ENCODE measurements at places on chromosomes 4 and X. TPM values are rescaled to one million over a fixed set of nuclear protein-coding genes. Genes with fewer than 3 reads are reported as not detected.

DNA sequence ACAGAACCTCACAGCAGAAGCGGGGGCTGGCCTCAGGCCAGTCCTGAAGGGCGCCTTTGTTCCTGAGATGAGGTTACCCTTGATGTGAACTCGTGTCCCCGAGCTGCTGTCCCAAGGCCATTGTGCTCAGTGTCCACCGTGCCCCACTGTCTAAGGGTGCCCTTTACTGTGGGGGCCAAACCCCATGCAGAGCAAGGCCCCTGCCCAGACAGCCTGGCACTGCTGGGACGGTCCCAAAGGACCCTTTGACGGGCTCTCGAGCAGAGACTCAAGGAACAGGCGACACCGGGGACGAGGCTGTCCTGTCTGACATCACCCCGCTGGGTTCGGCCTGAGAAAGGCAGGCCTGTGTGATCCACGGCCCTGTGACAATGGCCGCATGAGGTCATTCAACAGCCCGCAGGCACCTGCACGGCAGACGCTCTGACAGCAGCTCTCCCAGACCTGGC lies 100.6 kb downstream of the ABLIM2 start:
- H3K4me3 ChIP-seq: no peak overlapping the region
- H3K27me3 ChIP-seq: no peaks in the 10 kb centered on the region
- no peak for DNase-seq
- no peak overlapping the region for H3K27ac ChIP-seq
- no peaks in the 10 kb centered on the region for H3K36me3 ChIP-seq
- no peaks in the 10 kb centered on the region for H3K4me1 ChIP-seq

Gene COL4A6
- total RNA-seq: 169 TPM

- H3K36me3 ChIP-seq: peaks cover 3% of the 10 kb centered on the region
- no peaks in the 10 kb centered on the region for H3K27me3 ChIP-seq
- H3K4me3 ChIP-seq: no peak overlapping the region
- no peak overlapping the region for H3K27ac ChIP-seq
- no peak for DNase-seq
These were observed 661 bp downstream of the S100P start for GRCh38 chr4:6694177-6694901.

GRCh38 chr4:153523164-153523796 lies 57.1 kb downstream of the TMEM131L start:
- peak overlapping the region; percentile 34 for H3K27ac ChIP-seq
- no peaks in the 10 kb centered on the region for H3K4me1 ChIP-seq
- no peaks in the 10 kb centered on the region for H3K36me3 ChIP-seq
- DNase-seq: no peak
- H3K4me3 ChIP-seq: no peak overlapping the region

DNA sequence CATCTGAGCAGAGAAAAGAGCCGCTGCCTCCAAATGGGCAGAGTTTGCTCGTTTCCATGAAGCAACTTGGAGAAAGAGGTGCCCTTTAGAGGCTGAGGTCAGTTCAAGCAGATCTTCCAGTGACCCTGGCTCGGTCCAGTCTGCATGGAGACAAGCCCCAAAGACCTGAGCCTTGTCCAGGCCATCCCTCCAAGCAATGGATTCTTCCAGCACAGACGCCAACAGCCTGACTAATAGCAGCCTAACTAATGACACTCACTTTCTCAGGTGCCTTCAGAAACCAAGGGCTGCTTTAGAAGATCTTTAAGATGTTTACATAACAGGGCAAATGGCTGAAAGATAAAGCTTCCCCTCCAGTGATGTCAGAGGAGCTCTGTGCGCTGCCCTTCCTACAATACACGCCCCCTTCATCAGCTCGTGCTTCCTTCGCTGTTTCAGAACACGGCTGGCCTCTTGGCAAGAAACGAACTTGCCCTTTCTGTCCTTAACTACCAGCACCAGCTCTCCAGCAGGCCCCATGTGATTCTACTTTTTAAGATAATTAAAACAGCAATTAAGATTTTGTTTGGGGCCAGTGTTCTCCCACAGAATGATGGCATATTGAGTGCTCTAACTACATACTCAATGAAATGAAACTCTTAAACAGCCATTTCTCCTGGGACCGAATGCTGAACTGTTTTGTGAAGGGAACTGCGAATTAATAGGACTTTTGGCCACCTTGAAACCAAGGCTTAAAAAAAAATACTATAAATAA lies 119.0 kb downstream of the GPR143 start:
- H3K36me3 ChIP-seq: no peaks in the 10 kb centered on the region
- no peak overlapping the region for H3K27ac ChIP-seq
- no peak for DNase-seq
- no peaks in the 10 kb centered on the region for H3K4me1 ChIP-seq
- H3K27me3 ChIP-seq: no peaks in the 10 kb centered on the region

DNA sequence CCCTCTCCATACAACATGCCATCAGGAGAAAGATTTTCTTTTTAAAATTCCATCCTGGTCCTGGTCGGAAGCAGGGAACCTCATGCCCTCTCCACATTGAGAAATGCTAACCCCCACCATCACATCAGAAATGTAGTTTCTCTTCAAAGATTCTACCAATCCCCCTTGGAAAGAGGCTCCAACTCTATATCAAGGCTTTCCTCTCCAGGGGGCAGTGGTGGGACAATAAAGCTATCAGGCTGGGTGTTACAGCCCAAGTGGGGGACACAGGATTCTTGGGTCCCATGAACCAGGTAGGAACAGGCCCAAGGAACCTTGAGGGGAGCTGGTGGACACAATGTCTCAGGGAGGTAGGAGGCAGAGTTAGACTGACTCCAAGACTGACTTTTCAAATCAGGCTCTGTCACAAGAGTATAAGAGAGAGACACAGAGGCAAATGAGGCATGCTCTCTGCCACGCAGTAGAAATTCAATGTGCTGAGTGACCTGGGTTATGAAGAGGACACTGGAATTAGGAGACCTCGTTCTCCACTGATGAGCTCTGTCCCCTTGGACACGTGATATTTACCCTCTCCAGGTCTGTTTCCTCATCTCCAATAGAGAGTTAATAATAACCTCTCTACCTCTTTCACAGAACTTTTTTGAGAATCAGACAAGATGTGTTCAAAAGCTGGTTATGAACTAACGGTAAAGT lies 4.5 kb downstream of the GJB1 start:
- H3K27ac ChIP-seq: no peak overlapping the region
- no peaks in the 10 kb centered on the region for H3K27me3 ChIP-seq
- DNase-seq: no peak
- peaks cover 4% of the 10 kb centered on the region for H3K4me1 ChIP-seq
- no peaks in the 10 kb centered on the region for H3K36me3 ChIP-seq

Gene HPSE
- total RNA-seq: 1.7 TPM

DNA sequence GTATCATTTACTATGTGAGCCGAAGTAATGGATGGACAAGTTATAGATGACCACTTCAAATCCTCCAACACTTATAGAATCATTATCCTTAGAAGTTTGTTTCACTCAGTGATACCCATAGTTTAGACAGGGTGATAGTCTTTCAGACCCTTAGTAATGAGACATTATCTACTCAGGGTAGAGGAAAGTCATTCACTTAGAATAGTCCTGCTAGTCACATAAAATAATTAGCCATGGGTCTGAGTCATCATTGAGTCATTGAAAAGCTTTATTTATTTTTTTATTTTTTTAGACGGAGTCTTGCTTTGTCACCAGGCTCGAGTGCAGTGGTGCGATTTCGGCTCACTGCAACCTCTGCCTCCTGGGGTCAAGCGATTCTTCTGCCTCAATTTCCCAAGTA lies 321.7 kb upstream of the FSTL5 start:
- H3K36me3 ChIP-seq: no peaks in the 10 kb centered on the region
- no peaks in the 10 kb centered on the region for H3K27me3 ChIP-seq
- H3K4me3 ChIP-seq: no peak overlapping the region
- no peaks in the 10 kb centered on the region for H3K4me1 ChIP-seq

DNA sequence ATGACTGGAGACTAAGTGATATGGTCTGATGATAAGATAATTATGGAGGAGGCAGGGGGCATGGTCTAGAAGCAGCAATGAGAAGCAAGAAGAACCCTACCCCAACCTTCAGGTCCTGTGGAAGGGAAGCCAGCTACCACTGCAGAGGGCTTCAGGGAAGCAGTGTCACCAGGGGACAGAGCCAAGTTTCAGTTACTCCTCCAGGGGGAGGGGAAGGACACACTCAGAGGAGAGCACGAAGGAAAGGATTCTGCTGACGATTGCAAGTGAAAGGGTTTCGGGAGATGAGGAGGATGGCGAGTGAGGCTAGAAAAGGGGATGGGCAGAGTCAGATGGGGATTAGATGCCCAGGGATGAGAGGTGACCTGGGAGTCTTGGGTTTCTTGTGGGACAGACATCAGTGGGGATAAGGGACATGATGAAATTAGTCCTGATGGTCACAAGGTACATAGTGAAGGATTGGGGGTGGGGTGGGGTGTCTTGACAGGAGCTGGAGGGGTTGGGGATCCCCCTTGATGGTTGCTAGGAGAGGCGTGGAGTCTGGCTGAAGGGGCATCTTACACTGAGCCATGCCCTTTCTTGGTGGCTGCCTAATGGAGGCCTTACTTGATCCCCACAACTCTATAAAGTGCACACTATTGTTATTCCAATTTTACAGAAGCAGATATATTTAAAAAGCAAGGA lies 45.4 kb downstream of the TIGD4 start:
- H3K27ac ChIP-seq: no peak overlapping the region
- DNase-seq: peak; percentile 58
- H3K4me3 ChIP-seq: no peak overlapping the region
- no peaks in the 10 kb centered on the region for H3K36me3 ChIP-seq

- no peaks in the 10 kb centered on the region for H3K36me3 ChIP-seq
- no peak overlapping the region for H3K4me3 ChIP-seq
- H3K27ac ChIP-seq: no peak overlapping the region
- H3K4me1 ChIP-seq: no peaks in the 10 kb centered on the region
- no peaks in the 10 kb centered on the region for H3K27me3 ChIP-seq
These were observed 99.5 kb downstream of the CCSER1 start for GRCh38 chr4:90226734-90227133.

DNA sequence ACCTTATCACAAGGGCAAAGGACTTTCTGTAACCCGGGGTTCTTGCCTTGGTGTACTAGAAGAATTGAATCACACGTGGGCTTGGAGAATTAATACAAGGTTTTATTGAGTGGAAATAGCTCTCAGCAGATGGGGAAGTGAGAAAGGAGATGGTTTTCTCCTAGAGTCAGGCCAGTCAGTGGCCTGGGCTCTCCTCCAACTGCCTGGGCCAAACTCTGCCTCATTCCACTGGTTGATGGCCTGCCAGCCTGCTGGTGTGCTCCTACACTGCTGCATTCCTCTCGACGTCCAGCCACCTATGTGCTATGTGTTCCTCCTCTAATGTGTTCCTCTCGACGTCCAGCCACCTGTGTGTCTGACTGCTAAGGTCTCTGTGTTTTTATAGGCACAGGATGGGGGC lies 35.3 kb upstream of the SPIN2A start:
- H3K36me3 ChIP-seq: no peaks in the 10 kb centered on the region
- no peaks in the 10 kb centered on the region for H3K4me1 ChIP-seq

All from endodermal cell (in vitro differentiated cells).